ENCODE measurements at places on chromosomes 13 and 19. TPM values are rescaled to one million over a fixed set of nuclear protein-coding genes. Genes with fewer than 3 reads are reported as not detected.

SYT3 gene
- total RNA-seq, result not detected

TTYH1 gene
- total RNA-seq, result not detected

KLK12 gene
- not detected for total RNA-seq

GFY gene
- total RNA-seq, result not detected

PRX gene
- 7.3 TPM for total RNA-seq

C19orf81 gene
- total RNA-seq, result not detected

CNN2 gene
- total RNA-seq, result 193 TPM

GRCh38 chr19:18282788-18283141, 1.3 kb upstream of the JUND start:
- DNase-seq, result no peak

- DNase-seq, result no peak
These were observed 27.7 kb upstream of the CYSLTR2 start for GRCh38 chr13:48626077-48626449.

DNA sequence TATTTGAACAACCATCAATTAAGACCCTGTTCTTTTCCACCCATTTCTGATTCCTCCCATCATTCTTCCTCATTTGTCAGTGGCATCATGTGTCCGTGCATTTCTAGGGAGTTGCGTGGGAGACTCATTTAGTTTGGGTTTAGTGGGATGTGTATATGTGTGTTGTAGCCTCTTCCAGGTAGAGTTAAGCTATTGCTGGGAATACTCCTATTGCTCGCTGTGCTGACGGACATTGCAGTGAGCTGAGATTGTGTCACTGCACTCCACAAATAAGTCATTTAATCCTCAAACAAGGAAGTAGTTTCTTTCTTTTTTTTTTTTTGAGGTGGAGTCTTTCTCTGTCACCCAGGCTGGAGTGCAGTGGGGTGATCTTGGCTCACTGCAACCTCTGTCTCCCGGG, 42.2 kb upstream of the RCBTB2 start:
- no peak for DNase-seq

GRCh38 chr13:104592127-104592526, 1525.9 kb upstream of the SLC10A2 start:
- DNase-seq, result no peak

GRCh38 chr13:34156841-34157365, 339.0 kb downstream of the RFC3 start:
- peak; percentile 66 for DNase-seq

- DNase-seq, result no peak
These were observed 30.6 kb downstream of the DPF1 start for GRCh38 chr19:38193445-38193844.

- no peak for DNase-seq
These were observed 78.7 kb downstream of the ZNF536 start for GRCh38 chr19:30450835-30451321.

- no peak for DNase-seq
These were observed 613.2 kb upstream of the SLITRK5 start for GRCh38 chr13:87057807-87058520.

DNA sequence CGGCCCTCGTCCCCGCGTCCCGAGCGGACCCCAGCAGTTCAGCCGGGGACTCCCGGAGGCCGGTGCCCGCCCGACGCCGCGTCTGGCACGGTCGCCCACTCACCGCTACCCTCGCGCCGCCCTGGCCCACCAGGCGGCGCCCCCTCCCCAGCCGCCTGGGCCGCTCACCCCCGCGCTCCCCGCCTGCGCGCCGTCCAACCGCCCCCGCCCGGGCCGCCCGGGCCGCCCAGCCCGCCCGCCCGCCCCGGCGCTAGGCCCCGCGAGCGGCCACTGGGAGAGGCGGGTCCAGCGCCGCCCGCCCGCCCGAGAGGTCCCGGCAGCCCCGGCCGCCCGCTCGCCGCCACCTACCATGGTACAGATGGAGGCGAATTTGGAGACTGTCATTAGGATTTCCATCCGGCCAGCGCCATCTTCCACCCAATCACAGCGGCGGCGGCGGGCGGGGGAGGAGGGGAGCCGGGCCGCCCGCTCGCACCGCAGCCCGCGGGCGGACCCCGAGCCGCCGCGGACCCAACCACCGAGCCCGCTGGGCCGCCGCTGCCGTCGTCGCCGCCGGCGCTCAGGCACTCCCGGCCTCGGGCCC, at the start of gene USP12:
Gene USP12 (minus strand): TSS at position 568 of the 583 bp plus-strand sequence. CDS start 172 bp downstream, at position 396.
- peak; percentile 15 for DNase-seq

GRCh38 chr13:92512852-92513251, 713.8 kb upstream of the GPC6 start:
- DNase-seq, result no peak

DNA sequence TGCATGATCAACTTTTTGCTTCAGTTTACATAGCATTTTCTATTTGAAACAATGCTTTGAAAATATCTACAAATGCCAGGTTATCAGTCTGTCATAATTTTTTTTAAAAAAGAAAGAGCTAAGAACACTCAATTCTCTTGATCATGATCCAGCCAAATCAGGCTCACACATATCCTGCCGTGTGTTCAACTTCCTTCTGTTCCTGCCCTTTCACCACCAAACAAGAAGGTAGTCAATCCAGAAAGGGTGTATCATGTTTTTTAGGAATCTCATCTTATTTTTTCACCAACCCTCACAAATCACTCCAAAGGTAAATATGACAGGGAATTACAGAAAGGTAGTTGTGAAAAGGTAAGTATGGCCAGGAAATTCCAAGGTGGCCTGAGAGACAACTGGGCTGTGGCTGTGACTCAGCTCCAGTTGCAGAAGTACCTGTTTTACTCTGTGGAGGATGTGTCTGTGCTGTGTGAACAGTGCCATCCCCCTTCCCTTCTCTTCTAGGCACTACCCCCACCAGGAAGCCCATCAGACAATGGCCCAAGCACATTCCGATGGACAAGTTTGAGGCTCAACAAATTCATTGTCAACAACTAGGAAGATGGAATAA, 138.8 kb upstream of the GJB6 start:
- no peak for DNase-seq

GRCh38 chr13:49597043-49597641, 11.8 kb upstream of the RCBTB1 start:
- no peak for DNase-seq

DNA sequence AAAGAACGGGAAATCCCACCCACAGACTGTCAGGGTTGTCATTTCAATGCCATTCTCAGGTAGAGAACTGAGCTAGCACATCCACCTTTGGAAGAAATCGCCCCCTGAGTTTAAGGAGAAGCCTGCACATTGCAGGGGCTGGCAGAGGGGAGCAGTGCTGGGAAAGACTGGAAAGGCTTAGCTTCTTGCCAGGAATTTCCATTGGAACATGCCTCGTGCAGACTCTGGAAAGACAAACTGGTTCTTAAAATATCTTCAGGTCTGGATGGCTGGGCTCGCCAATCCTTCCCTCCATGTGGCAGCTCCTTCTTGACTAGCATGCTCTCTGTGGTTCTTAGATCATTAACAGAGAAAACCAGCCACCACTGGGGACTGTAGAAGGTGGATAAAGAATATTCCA, 414.1 kb downstream of the TSHZ3 start:
- no peak for DNase-seq

DNA sequence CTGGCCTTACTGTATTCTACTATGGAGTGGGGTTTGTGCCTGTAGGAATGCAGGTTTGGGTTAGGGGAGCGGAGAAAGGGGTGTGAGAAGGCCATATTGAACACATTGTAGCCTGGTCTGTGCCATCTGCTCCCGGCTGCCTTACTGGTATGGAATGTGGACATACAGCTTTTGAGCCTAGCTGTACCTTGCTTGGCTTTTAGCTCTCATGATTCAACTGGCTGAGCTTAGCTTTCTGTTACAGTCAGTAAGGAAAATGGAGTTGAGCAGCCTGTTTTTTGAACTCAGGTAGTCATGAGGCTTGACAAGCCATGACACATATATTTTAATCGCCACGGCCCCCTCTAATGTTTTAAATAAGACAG, 41.6 kb downstream of the ARHGAP35 start:
- no peak for DNase-seq

GRCh38 chr19:49441210-49441959, at the start of gene SLC17A7:
SLC17A7 (minus strand) TSS chr19:49441527; CDS start chr19:49441379, 148 bp downstream.
- no peak for DNase-seq

DNA sequence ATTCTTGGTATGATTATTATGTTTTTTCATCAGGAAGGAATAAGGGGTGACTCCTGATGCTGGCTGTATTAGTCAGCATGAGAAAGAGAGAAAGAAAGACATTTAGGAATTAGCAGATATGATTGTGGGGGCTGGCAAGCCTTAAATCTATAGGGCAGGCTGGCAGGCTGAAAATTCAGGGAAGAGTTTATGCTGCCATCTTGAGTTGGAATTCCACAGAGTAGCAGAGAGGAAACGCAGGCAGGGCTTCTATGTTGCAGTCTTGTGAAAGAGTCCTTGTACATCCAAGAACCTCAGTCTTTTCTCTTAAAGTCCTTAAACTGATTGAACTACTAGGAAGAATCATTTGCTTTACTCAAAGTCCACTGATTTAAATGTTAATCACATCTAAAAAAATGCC, 262.7 kb upstream of the SLC10A2 start:
- DNase-seq, result no peak

DNA sequence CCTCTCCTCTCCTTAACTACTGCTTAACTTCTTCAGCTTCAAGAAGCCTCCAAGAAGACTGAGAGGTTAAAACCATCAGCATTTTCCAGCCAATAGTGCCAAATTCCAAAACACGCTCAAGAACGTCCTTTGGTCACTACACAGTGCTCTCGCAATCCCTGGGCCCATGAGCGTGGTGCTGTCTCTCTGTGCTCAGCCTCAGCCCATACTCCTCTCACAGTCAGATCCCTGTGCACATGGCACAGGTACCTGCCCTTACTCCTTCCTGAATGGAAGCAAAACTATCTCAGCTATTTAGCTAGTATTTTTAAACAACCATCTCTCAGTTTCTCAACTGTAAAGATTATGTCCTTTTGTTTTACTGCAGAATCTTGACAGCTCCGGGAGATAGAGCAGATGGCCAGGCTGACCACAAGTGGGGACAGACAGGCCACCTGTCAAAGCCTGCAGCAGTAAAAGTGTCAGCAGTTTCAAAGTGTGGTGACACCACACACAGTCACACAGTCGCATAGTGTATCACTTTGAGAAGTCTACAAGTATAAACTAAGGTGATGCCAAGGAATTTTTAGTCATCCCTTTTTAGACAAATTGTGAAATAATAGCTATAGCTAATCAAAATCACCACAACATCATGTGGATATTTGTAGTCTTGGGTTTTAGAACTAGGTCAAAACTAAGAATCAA, 35.7 kb downstream of the DZIP1 start:
- no peak for DNase-seq

DNA sequence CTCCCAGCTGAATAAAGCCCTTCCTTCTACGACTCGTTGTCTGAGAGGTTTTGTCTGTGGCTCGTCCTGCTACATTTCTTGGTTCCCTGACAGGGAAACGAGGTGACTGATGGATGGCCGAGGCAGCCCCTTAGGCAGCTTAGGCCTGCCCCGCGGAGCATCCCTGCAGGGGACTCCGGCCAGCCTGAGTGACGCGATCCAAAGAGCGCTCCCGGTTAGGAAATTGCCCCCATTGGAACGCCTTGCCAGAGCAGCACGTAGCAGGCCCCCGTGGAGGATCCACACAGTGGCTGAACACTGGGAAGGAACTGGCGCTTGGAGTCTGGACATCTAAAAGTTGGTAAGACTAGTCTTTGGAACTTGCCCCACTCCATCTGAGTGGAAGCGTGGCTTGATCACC, 296.8 kb upstream of the SGCG start:
- no peak for DNase-seq
